Foreskin keratinocyte (primary cell): ENCODE measurements at places on chromosomes 7 and 10. TPM values are rescaled to one million over a fixed set of nuclear protein-coding genes. Genes with fewer than 3 reads are reported as not detected.

DNA sequence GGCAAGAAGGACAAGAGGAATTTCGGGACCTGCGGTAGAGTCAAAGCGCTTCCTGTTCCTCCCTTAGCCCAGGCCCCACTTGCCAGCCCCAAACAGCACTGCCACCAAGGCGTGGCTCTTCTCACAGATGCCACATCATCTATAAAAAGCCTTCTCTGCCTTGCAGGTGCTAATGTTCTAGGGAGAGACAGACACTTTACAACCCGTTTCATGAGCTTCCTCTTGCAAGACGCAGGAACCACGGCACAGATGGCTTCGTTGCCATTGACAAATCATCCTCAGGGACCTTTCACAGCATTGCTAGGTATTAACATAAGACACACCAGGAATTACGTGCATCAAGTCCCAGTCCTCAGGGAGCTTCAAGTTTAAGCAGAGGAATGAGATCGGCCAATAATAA is 180.9 kb downstream of the JCAD start:
- no peak for DNase-seq

GRCh38 chr7:36730046-36730445 is 5.8 kb upstream of the AOAH start:
- no peak for DNase-seq

- DNase-seq: no peak
Measured at GRCh38 chr10:132616996-132617736, 79.6 kb downstream of the INPP5A start.

DLD gene
- total RNA-seq: 69.8 and 75.2 TPM in 2 replicates

DNA sequence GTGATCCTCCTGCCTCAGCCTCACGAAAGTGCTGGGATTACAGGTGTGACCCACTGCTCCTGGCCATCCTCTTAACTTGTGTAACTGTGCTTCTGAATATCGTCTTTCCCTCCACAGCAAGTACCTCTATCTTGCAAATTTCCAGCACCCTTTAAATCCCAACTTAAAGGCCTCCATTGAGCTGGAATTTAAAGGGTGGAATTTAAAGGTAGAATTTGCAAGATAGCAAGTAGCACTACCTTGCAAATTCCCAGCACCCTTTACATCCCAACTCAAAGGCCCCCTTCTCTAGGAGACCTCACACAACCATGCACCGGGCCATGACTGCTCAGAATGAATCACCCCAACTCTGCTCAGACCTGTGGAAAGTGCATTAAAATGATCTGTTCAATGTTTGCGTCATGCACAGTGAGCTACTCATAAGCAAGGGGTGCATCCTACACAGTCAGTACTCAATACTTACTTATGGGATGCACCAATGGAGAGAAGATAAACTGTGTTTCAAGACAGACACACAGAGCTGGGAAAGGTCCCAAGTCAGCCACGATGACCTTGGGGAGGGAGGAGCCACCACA is 17.8 kb upstream of the SDK1 start:
- DNase-seq: peak; percentile 71

BPGM gene
- total RNA-seq: 20.6 and 28.0 TPM in 2 replicates
